ENCODE measurements at places on chromosomes 2 and 18. TPM values are rescaled to one million over a fixed set of nuclear protein-coding genes. Genes with fewer than 3 reads are reported as not detected.

ASPRV1 gene
- 959 TPM for total RNA-seq

- DNase-seq, result no peak
These were observed 64.9 kb upstream of the STPG4 start for GRCh38 chr2:47219970-47220369.

GRCh38 chr2:128978212-128978611 is 659.5 kb upstream of the HS6ST1 start:
- no peak for DNase-seq

- DNase-seq, result no peak
These were observed 31.9 kb upstream of the SLC25A52 start for GRCh38 chr18:31792580-31792911.

Data from lower leg skin (tissue), 4 donors.